ENCODE measurements at places on chromosomes 6 and 20.

DNA sequence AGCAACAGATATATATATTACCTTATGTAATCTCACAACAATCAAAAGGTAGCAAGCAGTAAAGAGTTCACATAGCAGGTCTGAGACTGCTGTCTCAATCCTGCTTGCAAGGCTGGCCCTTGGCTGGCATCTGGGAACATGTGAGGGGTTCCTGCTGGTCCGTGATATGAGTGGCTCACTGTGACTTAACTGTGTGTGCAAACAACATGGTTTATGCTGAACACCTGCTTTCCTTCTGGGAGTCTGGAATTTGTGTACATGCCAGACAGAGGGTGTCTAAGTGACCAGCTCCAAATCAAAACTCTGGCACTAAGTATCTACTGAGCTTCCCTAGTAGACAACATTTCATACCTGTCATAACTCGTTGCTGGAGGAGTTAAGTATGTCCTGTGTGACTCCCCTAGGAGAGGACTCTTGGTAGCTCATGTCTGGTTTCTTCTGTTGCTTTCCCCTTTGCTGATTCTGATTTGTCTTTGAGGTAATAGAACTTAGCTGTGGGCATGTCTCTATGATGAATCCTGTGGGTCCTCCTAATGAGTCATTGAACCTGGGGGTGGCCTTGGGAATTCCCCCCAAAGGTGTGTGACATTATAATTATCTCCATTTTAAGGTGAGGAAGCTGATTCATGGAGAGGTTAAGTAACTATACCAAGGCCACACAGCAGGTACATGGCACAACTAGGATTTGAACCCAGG lies 131.6 kb upstream of the NEDD9 start:
- no peak for DNase-seq

DNA sequence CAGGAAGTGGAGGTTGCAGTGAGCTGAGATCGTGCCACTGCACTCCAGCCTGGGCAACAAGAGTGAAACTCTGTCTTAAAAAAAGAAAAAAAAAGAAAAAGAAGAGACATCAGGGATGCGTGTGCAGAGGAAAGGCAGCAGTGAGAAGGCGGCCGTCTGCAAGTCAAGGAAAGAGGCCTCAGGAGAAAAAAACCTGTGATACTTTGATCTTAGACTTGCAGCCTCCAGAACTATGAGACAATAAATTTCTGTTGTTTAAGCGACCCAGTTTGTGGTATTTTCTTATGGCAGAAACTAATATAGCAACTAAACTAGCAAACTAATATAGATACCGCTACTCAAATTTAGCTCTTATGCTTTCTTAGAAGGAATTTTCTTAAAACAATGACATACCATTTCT lies 36.1 kb downstream of the FGD2 start:
- DNase-seq, result no peak

DNA sequence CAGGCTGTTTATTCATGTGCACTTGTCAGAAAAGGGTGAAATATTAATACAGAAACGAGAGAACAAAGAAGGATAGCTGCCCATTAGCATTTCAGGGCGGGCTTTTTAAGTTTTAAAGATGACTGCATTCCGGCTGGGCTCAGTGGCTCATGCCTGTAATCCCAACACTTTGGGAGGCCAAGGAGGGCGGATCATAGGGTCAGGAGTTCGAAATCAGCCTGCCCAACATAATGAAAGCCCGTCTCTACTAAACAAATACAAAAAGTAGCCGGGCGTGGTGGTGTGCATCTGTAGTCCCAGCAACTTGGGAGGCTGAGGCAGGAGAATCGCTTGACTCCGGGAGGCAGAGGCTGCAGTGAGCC lies 130.5 kb downstream of the HFE start:
- no peak for DNase-seq

DNA sequence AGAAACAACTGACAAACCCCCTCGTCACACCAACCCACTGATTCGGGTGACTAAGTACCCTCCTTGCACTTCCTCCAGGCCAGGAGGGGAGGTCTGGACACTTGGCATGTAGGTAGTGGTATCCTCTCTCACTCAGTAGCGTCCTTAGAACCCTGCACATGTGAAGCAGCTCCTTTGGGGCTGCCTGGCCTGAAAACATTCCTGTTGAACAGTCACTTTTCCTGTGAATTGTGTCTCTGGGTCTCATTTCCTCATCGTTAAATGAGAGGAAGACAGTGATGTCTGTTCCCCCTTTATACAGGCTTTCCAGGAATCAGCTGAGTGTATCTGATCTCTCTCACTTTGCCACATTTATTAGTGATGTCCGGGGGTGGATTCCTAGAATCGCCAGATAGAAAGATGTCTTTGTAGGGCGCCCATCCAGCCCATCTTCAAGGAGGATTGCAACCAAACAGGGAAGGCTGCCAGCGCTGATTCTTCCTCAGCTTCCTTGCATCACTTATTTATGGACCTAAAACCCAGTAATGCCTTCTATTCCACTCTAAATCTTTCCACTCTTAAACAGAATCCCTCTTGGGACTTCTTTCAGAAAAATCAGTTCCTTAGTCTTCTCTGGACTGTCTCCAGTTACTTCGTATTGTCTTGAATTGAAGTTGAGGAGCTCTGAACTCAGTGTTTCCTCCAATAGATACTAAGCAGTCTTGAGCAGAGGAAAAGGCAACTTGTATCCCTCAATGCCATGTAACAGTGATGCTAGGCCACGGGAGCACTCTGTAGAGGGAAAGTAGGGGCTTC lies 9.4 kb upstream of the POPDC3 start:
- no peak for DNase-seq

- peak; percentile 30 for DNase-seq
Measured at GRCh38 chr20:33515569-33516216, 25.8 kb downstream of the CBFA2T2 start.

DNA sequence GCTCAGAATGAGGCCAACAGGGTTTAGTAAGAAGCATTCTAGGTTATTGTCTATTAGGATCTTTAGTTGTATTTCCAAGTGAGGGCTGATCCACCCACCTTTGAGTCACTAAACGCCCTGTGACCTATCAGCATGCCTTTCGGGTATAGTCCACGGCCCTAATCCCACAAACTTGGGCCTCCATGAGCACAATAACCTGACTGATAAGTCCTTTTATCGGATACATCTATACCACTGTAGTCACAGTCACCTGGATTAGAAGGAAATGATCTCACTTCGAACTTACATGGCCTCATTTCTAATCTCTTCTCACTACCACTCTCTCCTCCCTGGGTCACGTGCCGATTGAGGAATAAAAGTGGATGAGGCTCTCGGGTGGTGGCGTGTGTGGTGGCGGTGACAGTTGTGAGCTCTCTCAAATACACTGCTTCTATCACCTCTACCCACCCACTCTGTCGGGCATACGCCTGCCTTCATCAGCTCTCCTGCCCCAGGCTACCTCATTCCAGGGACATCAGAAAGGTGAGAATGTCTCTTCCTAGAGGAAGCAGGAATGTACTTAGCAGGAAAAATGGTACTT lies 65.2 kb downstream of the TRAM2 start:
- no peak for DNase-seq

DNA sequence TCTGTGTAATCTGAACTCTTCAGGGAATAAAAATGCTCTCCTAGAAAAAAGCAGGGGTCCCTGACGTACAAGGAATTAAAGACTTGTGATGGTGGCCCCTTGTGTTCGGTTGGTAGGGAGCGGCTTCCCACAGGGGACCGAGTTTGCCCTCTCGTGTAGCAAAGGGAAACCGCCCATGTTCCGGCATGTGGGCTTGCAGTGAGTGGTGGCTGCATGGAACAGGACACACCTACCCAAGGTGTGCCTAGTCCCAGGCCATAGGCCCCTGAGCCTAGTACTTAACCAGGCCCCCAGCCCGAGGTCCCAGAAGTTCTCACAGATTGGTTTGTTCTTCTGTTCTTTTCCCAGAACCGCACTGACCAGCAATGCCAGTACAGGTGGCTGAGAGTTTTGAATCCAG lies 15.5 kb downstream of the MYBL2 start:
- DNase-seq, result no peak

DNA sequence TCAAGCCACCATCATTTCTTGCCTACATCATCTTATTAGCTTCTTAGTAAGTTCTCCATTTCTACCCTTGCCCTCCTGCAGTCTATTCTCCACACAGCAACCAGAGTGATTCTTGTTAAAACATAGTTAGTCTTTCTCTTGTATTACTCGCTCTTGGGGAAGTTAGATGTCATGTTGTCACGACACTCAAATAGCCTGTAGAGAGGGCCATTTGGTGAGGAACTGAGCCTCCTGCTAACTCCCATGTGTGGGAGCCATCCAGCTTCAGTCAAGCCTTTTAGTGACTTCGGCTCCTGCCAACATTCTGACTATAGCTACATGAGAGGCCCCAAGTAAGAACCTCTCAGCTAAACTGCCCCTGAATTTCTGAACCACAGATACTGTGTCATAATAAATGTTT lies 395.4 kb downstream of the CDC5L start:
- no peak for DNase-seq

GRCh38 chr6:35392111-35392702 lies 49.8 kb downstream of the PPARD start:
- DNase-seq, result no peak

GRCh38 chr6:111382476-111383294 lies 100.3 kb downstream of the REV3L start:
- no peak for DNase-seq

DNA sequence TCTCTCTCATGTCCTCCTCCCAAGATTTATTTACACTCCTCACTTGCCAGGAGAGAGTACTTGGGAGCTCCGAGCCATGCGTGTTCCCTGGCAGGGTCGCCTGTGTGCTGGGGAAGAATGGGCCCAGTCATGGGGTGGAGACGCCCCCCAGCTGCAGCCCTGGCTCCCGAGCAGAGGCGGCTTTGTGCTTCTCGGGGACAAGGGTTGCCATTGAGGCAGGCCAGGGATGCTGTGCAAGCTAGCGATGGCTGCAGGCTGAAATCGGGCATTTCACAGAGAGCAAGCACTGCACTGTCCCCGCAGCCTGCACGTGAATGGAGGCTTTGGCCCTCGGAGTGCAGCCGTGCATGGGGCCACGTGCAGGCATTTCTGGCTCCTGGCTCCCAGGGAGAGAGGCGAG lies 23.8 kb downstream of the PHACTR3 start:
- no peak for DNase-seq

- no peak for DNase-seq
Measured at GRCh38 chr20:5168651-5169396, 42.0 kb downstream of the CDS2 start.

GRCh38 chr6:128438393-128438792 lies 82.0 kb downstream of the PTPRK start:
- DNase-seq, result no peak

GRCh38 chr6:124090491-124090890 lies 286.8 kb downstream of the NKAIN2 start:
- no peak for DNase-seq

DNA sequence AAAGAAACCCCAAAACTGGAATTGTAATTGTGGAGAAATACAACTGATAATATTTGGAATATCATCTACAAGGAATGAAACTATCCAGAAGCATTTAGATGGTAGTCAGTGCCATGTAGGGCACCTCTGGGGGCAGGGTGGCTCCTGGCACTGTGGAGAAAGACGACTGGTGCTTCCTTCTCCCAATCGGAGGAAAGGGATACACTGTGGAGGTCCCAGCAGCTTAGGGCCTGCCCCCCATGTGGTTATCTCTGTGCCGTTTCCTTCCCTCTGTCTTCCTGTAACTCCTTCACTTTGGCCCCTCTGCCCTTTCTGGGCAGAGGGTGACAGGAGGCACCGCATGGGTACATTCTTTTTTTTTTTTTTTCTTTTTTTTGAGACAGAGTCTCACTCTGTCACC lies 178.4 kb downstream of the MTHFD1L start:
- DNase-seq, result no peak

GRCh38 chr6:143842461-143842901 lies 657 bp upstream of the LTV1 start:
- DNase-seq, result no peak
